ENCODE measurements at places on chromosomes 5 and 9. TPM values are rescaled to one million over a fixed set of nuclear protein-coding genes. Genes with fewer than 3 reads are reported as not detected.
A peak's percentile ranks its signal among the peaks of the same experiment; 100 is the strongest.

DNA sequence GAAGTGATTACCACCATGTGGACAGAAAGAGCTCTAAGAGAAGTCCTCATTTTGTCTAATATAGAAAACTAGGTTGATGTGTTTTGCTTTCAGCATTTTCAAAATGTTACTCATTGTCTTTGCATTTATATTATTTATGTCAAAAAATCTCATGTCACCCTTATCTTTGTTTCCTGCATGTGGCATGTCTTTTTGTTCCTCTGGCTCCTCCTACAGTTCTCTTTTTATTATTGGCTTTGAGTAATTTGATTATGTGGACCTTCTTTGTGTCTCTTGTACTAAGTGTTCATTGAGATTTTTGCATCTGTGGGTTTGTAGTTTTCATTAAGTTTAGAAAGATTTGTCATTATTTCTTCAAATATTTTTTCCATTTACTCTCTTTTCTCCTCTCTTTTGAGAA lies 58.8 kb downstream of the GNG10 start:
- no peak overlapping the region for H3K4me3 ChIP-seq
- no peaks in the 10 kb centered on the region for H3K27me3 ChIP-seq
- DNase-seq: no peak
- H3K4me1 ChIP-seq: no peaks in the 10 kb centered on the region
- no peaks in the 10 kb centered on the region for H3K36me3 ChIP-seq

DNA sequence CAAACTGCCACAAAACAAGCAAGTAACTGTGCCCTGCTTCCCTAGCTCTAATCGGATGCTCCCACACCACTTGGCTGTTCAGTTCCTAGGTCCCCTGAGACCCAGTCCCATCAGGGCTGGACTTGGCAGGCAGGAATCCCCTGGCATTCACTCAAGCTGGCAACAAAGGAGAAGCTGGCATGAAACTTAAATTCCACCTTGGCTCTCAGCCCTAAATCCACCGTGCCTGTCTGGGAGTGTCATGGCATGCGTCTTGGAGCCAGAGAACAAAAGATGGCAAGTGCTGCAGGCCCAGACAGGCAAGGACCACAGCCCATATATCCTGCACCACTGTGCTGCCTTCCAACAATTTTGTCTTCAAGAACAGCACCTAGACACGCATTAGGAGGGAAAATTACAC lies 38.2 kb downstream of the ETF1 start:
- no peak overlapping the region for H3K4me3 ChIP-seq
- H3K27me3 ChIP-seq: no peaks in the 10 kb centered on the region
- peaks cover 15% of the 10 kb centered on the region for H3K36me3 ChIP-seq
- no peak for DNase-seq
- H3K27ac ChIP-seq: no peak overlapping the region
- H3K4me1 ChIP-seq: no peaks in the 10 kb centered on the region

GRCh38 chr5:122076050-122076461 lies 2.0 kb downstream of the LOX start:
- no peak overlapping the region for H3K4me3 ChIP-seq
- DNase-seq: no peak
- H3K27ac ChIP-seq: no peak overlapping the region
- H3K27me3 ChIP-seq: peaks cover 4% of the 10 kb centered on the region
- peaks cover 4% of the 10 kb centered on the region for H3K4me1 ChIP-seq
- no peaks in the 10 kb centered on the region for H3K36me3 ChIP-seq

- H3K4me3 ChIP-seq: no peak overlapping the region
- H3K36me3 ChIP-seq: no peaks in the 10 kb centered on the region
Observed at GRCh38 chr5:150582241-150583109, 58.0 kb upstream of the SYNPO start.

- no peak for DNase-seq
- H3K27me3 ChIP-seq: no peaks in the 10 kb centered on the region
- H3K4me3 ChIP-seq: no peak overlapping the region
- H3K36me3 ChIP-seq: no peaks in the 10 kb centered on the region
Observed at GRCh38 chr5:29367176-29367833, 1826.2 kb upstream of the CDH6 start.

- H3K4me1 ChIP-seq: peaks cover 10% of the 10 kb centered on the region
- H3K4me3 ChIP-seq: no peak overlapping the region
- DNase-seq: no peak
- H3K27me3 ChIP-seq: no peaks in the 10 kb centered on the region
- H3K27ac ChIP-seq: no peak overlapping the region
Observed at GRCh38 chr5:160398806-160399205, 1.0 kb downstream of the FAM200C start.

GRCh38 chr5:95631991-95632675 lies 12.2 kb downstream of the GPR150 start:
- DNase-seq: peak; percentile 75
- no peaks in the 10 kb centered on the region for H3K27me3 ChIP-seq
- peak overlapping the region; percentile 13 for H3K4me3 ChIP-seq
- H3K4me1 ChIP-seq: peaks cover 15% of the 10 kb centered on the region
- H3K36me3 ChIP-seq: no peaks in the 10 kb centered on the region
- no peak overlapping the region for H3K27ac ChIP-seq

DNA sequence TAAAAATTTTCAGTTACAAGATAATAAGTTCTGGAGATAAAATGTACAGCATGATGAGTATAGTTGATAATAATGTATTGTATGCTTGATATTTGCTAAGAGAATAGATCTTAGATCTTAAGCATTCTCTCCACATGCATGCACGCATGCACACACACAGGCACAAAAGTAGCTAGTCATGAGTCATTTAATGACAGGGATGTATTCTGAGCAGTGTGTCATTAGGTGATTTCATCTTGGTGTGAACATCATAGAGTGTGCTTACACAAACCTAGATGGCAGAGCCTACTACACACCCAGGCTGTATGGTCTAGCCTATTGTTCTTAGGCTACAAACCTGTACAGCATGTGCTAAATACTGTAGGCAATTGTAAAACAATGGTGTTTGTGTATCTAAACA lies 124.2 kb downstream of the PTTG1 start:
- no peak for DNase-seq
- H3K36me3 ChIP-seq: no peaks in the 10 kb centered on the region
- no peak overlapping the region for H3K4me3 ChIP-seq
- H3K4me1 ChIP-seq: no peaks in the 10 kb centered on the region

DNA sequence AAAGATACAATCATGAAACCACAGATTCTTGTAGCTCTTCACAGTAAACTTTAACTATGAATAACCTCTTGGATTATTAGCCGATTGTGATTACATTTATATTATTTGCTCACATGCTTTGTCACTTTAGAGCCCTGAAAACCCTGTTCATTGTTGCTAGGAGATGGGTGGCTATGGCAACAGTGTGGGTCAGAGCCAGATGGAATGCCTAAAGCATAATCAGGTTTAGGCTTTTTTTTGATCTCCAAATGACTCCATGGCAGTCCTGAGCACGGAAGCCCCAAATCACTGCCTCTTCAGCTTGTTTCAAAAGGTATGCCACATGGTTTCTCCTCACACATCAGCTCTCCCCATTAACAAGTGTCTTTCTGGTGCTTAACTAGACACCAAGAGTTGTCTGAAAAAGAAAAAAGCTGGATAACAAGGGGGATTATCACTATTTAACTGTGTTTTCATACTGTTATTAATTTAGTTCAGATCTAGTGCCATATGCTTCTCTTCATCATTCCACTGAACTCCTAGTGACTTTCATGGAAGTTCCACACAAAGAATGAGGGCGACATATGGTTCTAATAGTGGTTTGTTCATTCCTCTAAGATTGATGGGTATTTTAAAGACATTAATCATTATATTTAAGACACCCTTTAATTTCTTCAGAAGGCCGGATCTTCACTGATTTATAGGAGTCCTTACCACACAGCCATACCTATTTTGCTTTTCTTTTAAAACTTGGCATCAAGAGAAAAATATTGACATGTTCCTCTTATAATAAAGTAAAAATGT lies 88.8 kb upstream of the PAM start:
- no peaks in the 10 kb centered on the region for H3K36me3 ChIP-seq
- H3K4me3 ChIP-seq: no peak overlapping the region
- no peaks in the 10 kb centered on the region for H3K27me3 ChIP-seq
- H3K4me1 ChIP-seq: no peaks in the 10 kb centered on the region
- no peak for DNase-seq

DNA sequence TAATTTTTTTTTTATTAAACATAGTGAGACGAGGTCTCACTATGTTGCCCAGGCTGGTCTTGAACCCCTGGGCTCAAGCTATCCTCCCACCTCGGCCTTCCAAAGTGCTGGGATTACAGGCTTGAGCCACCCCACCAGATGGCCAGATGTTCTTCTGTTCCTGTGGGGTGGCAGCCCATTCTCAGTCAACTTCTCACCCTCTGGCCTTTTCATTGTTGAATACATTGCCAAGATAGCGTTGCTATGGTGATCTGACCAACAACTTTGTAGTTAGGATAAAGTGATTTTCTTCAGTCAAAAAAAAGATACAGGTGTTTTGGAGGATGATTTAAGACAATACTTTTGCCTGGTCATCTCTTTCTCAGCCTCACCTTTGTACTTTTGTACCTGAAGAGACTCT lies 109.1 kb downstream of the EGFLAM start:
- peaks cover 15% of the 10 kb centered on the region for H3K4me1 ChIP-seq
- H3K36me3 ChIP-seq: no peaks in the 10 kb centered on the region
- H3K27ac ChIP-seq: no peak overlapping the region
- no peaks in the 10 kb centered on the region for H3K27me3 ChIP-seq
- DNase-seq: no peak

Gene PCDHAC1
- total RNA-seq: not detected

Gene PCDHA7
- total RNA-seq: not detected

Gene RGS7BP
- not detected for total RNA-seq

Gene CD180
- total RNA-seq: 0.27 TPM

Gene SPATA24
- 3.9 TPM for total RNA-seq

Gene HNRNPH1
- 929 TPM for total RNA-seq

Gene FREM1
- total RNA-seq: not detected
